Right ventricle myocardium superior (tissue), 1 donor: ENCODE measurements at places on chromosomes 1 and 21. TPM values are rescaled to one million over a fixed set of nuclear protein-coding genes. Genes with fewer than 3 reads are reported as not detected.

GRCh38 chr1:41274752-41275545 lies 32.8 kb upstream of the SCMH1 start:
- DNase-seq: no peak

GRCh38 chr1:245690156-245690690 lies 535.4 kb downstream of the KIF26B start:
- DNase-seq: no peak

- no peak for DNase-seq
These were observed 41.0 kb upstream of the GPR88 start for GRCh38 chr1:100496896-100497295.

- no peak for DNase-seq
These were observed 620.4 kb upstream of the BEND5 start for GRCh38 chr1:49397086-49397485.

The SIKE1 gene
- total RNA-seq: 26.5 TPM

GRCh38 chr21:44065428-44065827 lies 41.8 kb upstream of the PWP2 start:
- no peak for DNase-seq

- no peak for DNase-seq
These were observed 25.6 kb downstream of the RNF187 start for GRCh38 chr1:228512781-228513198.

GRCh38 chr1:224304767-224305166 lies 25.2 kb downstream of the NVL start:
- no peak for DNase-seq

The HHIPL2 gene
- not detected for total RNA-seq

- DNase-seq: no peak
These were observed 26.2 kb upstream of the TADA1 start for GRCh38 chr1:166902279-166902678.

DNA sequence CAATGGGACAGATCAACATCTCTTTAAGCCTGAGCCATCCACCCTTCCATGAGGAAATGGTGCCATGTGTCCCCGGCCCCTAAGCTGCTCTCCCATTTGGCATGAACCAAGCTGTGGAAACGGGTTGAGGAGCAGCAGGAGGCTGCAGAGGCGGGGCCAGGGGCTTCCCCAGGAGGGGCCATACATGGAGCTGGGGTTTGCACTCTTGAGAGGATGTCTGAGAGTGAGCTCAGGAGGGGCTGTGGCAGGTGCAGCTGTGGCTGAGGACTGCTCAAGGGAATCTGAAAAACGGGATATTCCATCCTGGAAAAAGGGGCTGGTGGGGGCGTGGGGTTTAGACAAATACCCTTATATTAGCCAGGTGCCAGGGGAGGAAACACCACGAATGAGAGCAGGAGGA lies 7.1 kb upstream of the CLEC20A start:
- DNase-seq: no peak

DNA sequence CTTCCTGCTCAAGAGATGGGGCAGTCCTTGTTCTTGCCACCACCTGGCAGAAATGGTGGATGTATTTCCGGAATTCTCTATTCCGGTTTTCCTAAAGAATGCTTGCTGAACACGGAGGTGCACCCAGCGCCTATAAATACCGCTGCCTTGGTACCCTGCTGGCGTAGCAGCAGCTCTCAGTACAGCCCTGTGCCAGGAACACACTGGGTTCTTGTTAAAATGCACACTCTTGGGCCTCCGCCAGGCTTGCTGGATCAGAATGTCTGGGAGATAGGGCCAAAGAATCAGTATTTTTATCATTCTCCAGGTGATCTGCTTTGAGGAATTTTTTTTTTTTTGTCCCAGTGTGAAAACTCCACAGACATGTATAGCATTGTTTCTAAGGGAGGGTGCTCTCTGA lies 54.2 kb downstream of the IGSF5 start:
- peak; percentile 60 for DNase-seq

The HMGCL gene
- 34.3 TPM for total RNA-seq

The KRTAP19-1 gene
- total RNA-seq: not detected

DNA sequence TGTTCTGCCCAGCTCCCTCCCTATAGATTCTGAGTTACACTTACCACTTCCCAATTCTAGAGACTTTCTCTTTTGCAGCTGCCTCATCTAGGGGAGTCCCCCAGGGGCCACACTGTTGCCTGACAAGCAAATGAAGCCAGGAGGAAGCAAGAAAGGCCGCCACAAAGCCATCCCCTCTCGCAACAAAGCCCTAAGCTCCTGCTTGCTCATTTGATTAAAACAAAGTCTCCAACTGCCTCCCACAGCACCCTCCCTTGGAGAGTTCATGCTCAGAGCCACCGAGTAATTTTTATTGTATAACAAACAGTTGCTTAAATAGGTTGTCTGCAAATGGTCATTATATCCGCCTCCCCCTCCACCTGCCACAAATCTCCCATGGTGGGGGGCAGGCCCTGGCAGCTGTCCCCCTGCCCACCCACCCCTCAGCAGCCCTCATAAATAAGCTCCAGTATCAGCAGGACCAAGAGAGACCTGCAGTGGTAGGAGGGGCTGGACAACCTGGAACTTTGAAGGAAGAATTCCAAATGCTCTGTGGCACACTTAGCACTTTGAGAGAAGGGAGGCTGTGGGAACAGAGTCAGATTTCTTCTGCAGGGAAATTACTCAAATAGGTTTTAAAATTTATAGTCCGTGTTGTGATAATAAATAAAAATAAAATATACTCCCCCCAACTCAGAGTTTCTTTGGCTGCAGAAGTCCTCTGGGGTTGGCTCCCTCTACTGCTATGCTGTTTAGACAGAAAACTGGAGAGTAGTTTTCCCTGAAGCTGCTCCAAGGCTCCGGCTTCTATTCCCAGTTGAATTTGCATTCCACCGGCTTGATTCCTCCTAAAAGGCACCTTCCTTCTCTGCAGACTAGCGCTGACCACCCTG lies 237.5 kb downstream of the TTLL7 start:
- DNase-seq: peak; percentile 35

GRCh38 chr1:41582851-41583657 lies 98.6 kb upstream of the EDN2 start:
- DNase-seq: no peak

GRCh38 chr1:10007169-10007568 lies 10.1 kb downstream of the RBP7 start:
- no peak for DNase-seq

DNA sequence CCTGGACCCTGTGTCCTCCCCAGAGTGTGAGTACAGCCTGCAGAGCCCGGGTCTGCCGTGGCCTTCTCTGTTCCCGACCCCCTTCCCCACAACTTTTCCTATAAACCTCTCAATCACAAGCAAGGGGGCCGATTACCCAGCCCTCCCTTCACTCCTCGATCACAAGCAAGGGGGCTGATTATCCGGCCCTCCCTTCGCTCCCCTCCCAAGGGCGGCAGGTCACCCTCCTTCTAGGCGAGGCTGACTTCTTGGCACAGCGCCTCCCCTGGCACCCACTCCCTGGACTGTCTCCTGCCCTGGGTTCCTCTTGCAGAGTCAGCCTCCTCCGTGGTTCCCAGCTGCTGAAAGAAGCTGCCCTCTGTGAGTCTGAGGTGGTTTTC lies 12.3 kb upstream of the LDLRAP1 start:
- no peak for DNase-seq

DNA sequence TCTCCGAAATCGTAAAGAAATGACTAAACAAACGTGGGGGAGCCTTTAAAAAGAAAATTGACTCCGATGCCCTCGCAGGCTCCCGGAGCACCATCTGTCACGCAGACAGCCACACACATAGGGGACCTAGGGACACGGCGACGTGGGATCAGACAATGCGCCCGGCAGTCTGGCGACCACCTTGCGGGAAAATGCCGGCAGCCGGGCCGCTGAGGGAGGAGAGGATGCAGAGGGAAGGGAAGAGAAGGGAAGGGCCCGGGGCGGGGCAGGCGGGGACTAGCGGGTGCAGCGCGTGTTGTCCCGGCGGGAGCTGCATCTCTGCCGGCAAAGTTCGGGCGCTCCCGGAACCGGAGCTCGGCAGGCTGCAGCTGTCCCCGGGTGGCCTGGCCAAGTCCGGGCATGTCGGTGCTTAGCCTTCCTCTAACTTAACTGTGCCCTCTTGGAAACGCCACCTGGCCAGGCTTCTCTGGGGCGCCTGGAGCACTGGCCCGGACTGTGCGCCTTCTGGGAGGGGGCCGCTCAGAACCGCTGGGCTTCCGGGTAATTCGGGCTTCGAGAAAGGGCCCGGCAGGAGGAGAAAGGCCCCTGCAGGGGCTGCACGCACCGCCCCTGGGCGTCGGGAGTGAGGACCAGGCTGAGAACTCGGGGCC lies 1.8 kb downstream of the NHLH2 start:
- DNase-seq: peak; percentile 41

GRCh38 chr21:38622081-38622826 lies 124.0 kb upstream of the ERG start:
- no peak for DNase-seq

GRCh38 chr1:40951943-40952743 lies 27.4 kb upstream of the CTPS1 start:
- peak; percentile 79 for DNase-seq

DNA sequence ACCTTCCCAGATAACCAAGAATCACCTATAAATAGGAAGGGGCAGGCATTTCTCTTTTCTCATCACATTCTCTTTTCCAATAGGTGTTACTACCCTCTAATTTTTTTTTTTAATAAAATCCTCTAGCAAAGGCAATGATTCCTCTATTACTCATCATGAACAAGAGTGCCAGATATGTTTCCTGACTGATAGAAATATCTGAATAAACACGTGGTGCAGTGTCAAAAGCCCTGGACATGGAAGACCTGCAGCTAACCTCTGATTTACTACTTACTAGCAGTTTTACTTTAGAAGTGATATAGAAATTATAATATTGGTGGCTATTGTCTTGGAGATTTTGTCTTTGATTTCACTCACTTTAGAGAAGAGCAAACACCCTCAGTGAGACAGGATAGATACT lies 194.6 kb upstream of the SAMSN1 start:
- DNase-seq: no peak

GRCh38 chr1:214496126-214496525 lies 55.3 kb downstream of the PTPN14 start:
- no peak for DNase-seq

DNA sequence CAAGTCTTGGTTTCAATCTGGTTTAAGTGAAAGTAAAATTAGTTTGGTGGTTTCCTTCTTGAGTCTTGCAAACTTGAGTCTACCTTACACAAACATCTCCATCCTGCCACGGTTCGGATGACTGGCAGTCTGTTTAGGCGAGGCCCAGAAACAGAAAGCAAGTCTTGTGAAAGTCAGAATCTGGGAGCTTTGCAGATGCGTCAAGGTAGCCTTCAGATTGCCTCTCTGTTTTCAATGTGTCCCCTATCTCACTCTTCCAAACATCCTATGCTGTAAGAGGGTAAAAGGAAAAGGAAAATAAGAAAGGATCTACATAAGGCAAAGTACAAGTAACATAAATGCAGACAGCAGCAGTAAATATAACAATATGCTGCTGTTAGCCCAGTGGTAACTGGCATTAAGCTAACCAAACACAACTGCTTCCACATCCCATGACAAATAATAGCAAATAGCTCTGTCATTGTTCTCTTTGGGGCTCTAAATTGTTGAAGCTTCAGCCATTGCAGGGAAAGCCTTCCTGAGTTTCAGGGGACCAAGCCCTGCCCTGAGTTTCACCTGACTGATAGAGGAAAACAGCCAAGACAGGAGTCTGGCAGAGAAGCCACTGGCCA lies 26.2 kb upstream of the C1orf105 start:
- DNase-seq: no peak

DNA sequence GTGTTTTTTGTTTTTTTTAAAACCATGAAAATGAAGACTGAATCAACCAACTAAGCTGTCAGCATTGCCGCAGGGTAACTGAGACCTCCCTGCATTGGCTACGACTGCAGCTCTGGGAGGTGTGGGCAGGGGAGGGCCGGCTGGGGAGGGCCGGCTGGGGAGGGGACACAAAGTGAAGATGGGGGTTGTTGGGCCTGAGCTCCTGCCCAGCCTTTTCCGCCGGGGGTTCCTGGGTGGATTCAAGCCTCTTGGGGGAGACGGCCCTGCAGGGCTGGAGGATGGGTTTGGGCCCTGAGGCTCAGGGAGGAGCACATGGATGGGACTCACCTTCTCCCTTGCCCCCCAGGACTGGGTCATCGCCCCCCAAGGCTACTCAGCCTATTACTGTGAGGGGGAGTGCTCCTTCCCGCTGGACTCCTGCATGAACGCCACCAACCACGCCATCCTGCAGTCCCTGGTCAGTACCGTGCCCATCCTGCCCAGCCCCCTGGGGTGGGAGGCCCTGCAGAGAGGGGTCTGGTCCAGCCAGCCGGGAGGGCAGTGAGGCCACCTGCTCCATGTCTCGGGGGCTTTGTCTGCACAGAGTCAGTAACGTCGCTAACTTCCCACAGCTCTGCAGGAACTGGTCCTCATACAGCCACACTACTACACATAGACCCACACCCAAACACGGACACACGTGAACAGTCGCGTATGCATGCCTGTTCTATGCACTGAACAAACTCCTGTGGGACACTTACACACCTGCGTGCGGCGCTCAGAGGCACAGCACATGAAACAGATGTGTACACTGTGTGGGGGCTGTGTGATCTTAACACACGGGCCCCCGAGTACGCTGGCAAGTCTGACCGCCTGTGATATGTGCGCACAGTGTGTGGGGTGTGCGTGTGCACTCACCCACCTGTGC lies 31.5 kb downstream of the BMP8A start:
- no peak for DNase-seq

- DNase-seq: peak; percentile 86
These were observed 36.6 kb upstream of the SLC44A3 start for GRCh38 chr1:94783342-94784189.

DNA sequence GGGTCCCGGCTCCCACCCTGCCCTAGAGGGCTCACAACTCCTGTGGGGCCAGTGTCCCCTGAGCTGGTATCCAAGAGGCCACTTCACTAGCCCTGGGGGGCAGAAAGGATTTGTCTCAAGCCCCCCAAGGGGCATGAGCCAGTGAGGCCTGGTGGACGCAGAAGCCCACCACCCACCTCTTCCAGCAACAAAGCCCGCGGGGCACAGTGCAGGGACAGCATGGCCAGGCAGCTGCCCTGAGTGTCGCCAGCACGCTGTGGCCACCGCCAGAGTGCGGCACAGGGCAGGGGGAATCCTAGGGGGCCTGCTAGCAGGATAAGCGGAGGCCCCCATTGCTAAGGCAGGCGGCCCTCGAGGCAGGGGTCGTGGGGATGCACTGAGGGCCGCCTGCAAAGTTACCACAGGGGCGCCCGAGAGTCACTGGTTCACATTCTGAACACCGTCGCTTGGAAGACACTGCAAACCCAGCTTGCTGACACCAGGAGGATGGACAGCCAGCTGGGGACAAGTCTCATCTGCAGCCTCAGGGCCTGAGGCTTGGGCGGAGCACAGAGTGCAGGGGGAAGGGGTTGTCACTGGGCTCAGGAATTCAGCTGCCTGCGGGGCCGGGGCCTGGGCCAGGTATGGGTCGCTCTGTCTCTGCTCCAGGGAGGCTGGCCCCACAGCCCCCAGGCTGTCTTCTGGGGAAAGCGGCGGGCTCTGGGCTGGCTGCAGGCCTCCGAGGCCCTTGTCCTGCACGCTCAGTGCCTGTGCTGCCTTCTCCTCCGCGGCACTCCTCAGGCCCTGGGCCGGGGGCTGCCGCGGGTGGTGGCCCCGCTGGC lies 26.8 kb downstream of the SLC19A1 start:
- DNase-seq: peak; percentile 40

The FCGR1A gene
- total RNA-seq: 0.46 TPM

DNA sequence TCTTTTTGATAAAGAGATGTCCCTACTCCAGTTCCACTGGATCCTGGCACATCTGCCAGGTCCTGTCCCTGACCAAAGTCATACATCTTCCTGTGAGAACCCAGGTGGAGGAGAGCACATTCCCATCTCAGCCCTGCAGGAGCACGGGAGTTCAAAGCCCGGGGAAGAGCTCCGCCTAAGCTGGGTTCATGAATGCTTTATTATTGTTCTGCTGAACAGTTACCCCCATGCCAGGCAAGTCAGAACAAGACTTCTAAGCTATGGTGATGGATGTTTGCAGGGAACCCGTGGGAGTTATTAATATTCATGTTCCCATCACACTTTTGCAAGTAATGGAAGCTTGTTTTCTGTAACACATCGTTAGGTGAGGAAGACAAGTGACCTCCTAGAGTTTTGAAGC lies 62.9 kb downstream of the SEC16B start:
- DNase-seq: no peak
